NK-92 treated with Interleukin-12 subunit alpha and Interleukin-12 subunit beta, amount 100 ng/mL, for 24 hours (cell line): ENCODE measurements at places on chromosomes 11 and 22.

GRCh38 chr11:63553759-63554158 is 9.4 kb downstream of the PLAAT2 start:
- DNase-seq, result peak; percentile 64

- DNase-seq, result no peak
Observed at GRCh38 chr11:100791860-100792259, 104.8 kb downstream of the ARHGAP42 start.

- DNase-seq, result no peak
Observed at GRCh38 chr22:35842954-35843353, 125.3 kb downstream of the APOL5 start.

- DNase-seq, result no peak
Observed at GRCh38 chr11:100354736-100355135, 332.4 kb upstream of the ARHGAP42 start.

DNA sequence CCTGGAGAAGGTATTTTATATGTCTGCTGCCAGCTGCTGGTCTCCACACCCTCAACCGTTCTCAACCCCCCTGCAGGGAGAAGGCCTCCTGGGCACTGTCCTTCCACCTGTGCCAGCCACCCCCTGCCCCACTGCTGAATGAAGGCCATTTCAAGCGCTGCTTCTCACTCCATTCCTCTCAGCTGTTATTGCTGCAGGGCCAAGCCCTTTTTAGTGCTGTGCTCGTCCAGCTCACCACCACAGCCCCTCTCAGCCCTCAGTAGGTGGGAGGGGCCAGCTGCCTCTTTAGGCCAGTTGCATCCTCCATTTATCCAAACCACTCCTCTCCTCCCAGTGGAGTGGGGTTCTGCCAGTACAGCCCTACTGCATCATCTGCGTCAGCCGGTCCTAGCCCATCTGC is 1.8 kb upstream of the WBP2NL start:
- DNase-seq, result no peak

DNA sequence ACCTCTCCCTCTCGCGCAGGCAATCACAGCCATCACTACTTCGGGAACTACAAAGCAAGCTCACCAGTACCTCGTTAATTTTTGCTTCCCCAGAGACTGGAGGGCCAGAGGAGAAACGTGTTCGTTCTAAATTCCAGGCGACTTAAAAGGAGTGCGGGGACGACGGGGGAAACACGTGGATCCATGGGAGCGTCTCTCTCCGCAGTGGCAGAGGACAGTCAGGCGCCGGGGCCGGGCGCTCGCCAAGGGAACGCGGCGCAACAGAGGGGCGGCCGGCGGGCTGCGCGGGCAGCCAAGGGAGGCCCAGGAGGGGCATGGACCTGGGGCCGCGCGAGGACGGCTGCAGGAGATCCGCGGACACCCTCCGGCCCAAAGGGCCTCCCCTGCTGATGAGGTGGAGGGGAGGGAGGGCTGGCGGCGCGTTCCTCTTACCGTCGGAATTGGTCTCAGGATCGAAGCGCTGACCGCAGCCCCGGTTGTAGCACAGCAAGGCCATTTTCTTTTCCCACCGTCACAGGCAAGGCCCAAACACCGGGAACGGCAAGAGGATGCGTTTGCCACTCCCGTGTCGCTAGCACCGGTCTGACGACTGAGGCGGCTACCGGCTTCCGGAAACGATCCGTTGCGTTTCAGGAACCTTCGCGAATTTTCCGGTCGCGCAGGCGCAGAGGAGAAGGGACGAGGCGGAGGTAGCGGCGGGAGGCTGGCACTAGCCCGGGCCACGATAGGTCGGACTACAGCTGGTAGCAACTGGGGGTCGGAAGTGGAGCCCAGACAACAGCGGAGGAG is at the start of gene CHORDC1:
Gene CHORDC1, minus strand, starts transcription at position 591 of the 789 bp plus-strand sequence. Its CDS starts 95 bp downstream, at position 496.
- DNase-seq, result peak; percentile 88

DNA sequence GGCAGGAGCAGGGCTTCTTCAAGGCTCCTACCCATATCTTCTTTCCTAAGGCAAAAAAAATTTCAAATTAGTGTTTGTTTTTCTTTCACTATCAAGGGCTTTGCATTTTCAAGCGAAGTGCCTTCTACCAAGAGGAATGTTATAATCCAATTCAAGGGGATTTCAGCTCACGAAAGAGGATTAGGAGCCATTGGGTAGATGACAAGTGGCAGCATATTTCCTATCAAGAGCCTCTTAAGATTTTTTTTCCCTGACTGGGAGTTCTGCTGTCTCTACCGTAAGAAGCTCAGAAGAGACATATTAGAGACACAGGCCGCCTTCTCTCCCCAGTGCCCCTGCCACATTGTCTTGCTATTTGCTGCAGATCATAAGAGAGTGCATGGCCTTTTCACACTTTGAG is 55.9 kb upstream of the BMAL1 start:
- no peak for DNase-seq

- no peak for DNase-seq
Observed at GRCh38 chr11:104033134-104033533, 3.3 kb upstream of the DDI1 start.

GRCh38 chr11:92867913-92868619 is 101.4 kb upstream of the MTNR1B start:
- DNase-seq, result no peak

DNA sequence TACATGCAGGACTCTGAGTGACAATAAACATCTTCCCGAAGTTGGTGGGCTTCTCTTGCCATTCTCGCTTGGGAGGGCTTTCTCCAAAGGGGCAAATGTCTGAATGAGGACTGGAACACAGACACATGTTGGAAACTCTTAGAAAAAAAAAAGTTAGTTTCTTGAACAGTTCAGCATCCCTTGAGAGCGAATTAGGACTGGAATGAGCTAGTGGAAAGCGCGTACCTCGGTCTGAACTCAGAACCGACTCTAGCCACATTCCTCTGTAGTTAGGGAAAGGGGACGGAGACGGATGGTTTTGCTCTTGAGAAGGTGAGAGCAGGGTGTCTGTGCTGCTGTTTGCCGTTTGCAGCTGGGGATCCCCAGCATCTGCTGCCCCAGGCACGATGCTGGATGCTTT is 517.3 kb downstream of the TBC1D22A start:
- DNase-seq, result no peak

DNA sequence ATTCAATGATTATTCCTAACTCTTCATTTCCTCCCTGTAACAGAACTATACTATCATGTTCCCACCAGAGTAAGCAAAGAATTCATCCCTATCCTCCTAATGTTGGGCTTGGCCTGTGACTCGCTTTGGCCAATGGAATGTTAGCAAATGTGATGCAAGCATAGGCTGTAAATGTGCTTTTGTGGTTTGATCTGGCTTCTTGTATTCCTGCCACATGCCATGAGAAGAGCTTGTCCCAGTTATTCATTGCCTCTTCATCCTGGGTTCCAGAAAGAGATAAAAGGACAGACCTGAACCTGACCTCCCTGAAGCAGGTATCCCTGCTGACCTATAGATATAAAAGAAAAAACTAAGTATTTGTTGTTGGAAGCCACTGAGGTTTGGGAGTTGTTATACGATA is 51.0 kb downstream of the SYTL2 start:
- DNase-seq, result no peak

- DNase-seq, result no peak
Observed at GRCh38 chr11:35324981-35325380, 94.4 kb downstream of the SLC1A2 start.

GRCh38 chr22:43337385-43337784 is 5.8 kb downstream of the SCUBE1 start:
- DNase-seq, result no peak

GRCh38 chr11:115193914-115194801 is 310.1 kb downstream of the CADM1 start:
- no peak for DNase-seq

DNA sequence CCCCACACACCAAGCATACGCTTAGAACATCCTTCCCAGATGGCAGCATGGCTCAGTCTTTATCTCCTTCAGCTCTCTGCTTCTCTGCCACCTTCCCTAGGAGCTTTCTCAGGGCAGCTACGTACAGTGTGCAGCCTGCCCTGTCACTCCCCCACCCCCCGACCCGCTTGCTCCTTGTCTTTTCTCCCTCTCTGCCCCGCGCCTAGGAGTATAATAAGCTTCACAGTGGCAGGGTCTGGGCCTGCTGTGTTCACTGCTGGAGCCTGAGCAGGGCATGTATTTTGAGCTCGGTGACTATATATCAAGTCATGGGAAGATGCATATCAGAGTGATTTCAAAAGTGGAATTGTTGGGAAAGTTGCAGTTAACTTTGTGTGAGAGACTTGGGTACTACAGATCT is 55.8 kb upstream of the ADSL start:
- DNase-seq, result no peak

DNA sequence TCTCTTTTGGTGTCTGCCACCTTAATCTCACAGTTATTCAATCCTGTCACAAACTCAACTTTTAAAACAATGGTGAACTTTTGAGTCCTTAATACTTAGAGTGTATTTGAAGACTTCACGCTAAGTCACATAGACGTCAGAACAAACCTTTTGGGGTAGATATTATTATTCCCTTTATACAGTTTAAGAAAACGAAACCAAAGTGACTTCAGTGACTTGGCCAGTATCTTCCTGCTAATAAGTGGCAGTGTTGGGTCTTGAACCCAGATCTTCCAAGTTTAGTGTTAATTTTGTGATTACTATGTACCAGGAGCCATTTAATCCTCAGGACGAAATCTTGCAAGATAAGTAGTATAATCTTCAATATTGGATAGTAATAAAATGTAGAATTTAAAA is 691 bp downstream of the CEP295 start:
- DNase-seq, result no peak

DNA sequence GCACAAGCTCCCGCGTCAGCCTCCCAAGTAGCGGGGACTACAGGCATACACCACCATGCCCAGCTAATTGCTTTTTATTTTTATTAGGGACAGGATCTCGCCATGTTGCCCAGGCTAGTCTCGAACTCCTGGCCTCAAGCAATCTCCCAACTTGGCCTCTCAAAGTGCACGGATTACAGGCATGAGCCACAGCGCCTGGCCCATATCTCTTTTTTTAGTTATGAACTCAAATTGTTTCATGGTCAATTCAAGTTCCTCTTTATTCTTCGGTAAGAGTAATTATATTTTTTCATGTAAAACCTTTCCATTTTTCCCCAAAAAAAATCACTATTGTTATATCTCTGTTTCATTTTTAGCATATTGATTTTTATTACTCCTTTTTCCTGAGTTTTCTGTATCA is 25.5 kb downstream of the FCHSD2 start:
- no peak for DNase-seq

- DNase-seq, result no peak
Observed at GRCh38 chr11:94882931-94883330, 90.4 kb downstream of the CWC15 start.

- DNase-seq, result no peak
Observed at GRCh38 chr11:32713496-32713895, 81.0 kb downstream of the CCDC73 start.

DNA sequence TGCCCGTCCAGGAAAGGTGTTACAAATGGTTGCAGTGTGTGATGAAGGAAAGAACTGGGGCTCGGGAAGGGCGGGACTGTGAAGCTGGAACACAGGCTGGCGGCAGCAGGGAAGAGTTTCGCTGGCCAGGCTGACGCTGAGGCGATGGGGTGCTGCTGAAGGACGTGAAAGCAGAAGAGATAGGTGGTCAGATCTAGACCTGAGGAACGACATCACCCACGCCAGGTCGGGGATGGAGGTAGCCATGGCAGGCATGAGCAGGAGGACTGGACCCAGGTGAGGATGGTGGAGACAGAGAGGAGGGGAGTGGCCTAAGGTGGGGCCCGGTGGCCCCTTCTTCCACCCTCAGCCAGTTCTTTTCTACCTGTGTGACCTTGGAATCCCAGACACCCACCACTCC is 9.1 kb downstream of the CDC42EP2 start:
- no peak for DNase-seq

DNA sequence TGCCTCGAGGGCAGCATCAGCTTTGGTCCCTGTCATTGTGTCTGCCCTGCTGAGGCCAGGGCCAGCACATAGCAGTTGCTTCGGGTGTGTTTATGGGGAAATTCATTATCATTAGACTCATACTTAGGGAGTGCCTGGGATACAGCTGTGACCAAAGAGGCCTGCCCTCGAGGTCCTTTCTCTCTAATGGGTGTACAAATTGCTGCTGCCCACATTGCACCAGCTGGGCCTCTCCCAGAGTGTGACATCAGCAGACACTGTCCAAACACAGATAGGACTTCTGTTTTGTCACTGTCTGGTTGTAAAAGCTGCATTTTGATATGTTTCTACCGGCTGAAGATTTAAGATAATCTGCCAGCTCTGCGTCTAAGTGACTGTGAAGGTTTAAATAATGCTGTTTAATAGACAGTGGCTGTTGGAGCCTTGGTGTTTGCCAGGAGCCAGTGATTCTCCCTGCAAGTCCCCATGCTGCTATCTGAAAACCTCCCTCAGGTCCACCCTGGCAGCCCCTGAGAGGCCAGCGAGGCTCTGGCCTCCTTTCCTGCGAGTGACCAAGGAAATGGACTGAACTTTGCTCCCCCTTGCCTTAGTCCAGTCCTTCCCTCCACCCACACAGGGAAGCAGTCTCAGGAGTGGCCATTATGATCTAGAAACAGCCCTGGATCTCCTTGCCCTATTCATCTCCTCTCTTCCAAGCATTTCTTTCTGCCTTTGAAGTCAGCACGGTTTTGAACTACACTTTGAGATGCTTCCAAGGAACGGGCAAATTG is 505.2 kb downstream of the TBC1D22A start:
- DNase-seq, result no peak

DNA sequence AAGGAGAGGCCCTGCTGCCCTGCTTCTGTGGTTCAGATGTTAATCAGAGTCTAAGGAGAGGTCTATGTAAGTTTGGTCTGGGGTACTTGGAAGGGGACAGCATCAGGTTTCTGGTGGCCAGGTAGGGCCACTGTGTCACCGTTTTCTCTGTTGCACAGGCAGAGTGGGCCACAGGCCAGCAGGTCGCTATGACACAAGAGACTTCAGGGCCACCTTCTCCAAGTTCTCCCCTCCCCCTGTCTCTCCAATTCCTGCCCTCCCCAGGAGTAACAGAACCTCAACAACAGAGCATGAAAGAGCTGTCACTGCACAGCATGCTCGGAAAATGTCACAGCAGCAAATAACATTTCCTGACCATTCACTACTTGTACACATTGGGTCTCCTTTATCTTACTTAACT is 58.6 kb downstream of the MPPED2 start:
- DNase-seq, result no peak

DNA sequence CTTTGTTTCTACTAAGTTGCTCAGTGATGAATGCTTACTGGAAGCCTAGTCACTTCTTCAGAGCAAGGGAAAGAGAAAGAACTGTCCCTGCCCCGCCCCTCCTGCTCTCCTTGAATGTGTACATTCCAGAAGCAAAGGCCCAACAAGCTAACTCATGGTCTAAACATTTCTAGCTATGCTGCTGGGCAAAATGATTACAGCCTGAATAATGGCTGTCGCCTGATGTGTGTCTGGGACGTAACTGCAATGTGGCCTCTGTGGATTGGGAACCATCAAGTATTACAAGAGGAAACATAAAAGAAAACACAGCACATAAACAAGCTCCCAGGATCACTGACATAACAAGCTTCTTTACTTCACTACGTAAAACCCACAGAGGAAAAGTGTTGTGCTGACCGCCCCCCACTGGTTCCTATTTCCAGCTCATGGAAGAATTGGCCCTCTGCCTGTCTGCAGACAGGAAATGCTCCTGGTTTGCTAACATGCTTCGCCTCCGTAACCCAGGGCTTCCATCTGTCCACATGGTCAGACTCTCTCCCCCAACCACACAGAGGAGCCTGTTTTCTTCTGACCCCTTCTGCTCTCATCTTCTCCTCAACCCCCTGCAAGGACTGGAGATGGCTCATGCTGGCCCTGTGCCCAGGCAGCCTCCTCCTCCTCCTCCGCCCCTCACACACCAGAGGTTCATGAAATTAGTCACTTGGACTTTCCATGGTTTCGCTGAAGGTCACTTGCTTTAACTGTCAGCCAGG is 187.2 kb downstream of the MAML2 start:
- no peak for DNase-seq
